ENCODE measurements at places on chromosomes 4 and X.

DNA sequence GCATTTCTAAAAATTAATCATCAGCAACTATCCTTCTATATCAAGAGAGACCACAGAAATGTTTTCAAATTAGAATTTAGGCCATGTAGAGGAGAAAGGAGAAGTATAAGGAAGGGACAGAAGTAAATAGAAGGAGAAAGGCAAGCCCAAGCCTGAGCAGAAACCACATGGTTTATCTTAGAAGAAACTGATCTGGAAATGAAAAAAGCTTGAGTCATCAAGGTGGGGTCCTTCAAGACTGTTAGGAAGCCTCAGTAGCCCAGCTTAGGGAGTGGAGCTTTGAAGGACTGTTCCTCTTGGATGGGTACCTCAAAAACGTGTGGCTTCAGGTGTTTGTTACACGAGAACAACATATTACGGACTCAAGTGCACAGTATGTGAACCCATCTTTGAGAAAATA lies 4.5 kb downstream of the BMX start:
- DNase-seq: no peak

GRCh38 chr4:107862658-107863057 lies 37.9 kb downstream of the SGMS2 start:
- no peak for DNase-seq

DNA sequence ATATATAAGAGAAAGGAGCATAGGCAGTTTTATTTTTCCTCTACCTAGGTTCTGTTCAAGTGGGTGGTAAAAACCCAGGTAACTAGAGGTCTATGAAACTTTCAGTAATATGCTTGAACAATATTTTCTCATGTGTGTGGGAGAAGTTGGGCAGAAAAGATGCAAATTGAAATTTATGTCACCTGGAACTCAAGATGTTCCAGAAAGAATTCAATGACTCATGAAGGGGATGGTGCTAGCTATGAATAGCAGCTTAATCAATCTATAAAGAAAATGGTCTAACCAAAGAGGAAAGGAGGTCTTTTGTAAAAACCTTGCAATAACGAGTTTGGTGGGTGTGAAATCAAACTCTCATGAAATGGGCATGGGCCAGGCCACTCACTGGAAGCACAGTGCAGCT lies 263.8 kb downstream of the INPP4B start:
- DNase-seq: no peak

GRCh38 chr4:48853604-48854394 lies 22.9 kb downstream of the OCIAD1 start:
- no peak for DNase-seq

DNA sequence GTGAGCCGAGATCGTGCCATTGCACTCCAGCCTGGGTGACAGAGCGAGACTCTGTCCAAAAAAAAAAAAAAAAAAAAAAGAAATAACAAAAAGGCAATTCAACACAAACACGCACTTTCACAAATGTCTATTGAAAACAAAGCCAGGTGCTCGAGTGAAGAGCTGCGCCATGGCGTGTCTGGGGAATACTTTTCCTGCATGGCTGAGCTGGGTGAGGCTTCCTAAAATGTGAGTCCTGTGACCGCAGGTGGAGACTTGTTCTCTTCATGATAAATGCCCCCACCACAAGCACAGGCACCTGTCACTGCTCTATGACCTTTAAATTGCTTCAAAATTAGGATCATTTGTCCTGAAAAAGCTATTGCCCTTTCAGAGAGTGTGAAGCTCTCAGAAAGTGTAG lies 4.0 kb upstream of the ABLIM2 start:
- DNase-seq: peak; percentile 20

DNA sequence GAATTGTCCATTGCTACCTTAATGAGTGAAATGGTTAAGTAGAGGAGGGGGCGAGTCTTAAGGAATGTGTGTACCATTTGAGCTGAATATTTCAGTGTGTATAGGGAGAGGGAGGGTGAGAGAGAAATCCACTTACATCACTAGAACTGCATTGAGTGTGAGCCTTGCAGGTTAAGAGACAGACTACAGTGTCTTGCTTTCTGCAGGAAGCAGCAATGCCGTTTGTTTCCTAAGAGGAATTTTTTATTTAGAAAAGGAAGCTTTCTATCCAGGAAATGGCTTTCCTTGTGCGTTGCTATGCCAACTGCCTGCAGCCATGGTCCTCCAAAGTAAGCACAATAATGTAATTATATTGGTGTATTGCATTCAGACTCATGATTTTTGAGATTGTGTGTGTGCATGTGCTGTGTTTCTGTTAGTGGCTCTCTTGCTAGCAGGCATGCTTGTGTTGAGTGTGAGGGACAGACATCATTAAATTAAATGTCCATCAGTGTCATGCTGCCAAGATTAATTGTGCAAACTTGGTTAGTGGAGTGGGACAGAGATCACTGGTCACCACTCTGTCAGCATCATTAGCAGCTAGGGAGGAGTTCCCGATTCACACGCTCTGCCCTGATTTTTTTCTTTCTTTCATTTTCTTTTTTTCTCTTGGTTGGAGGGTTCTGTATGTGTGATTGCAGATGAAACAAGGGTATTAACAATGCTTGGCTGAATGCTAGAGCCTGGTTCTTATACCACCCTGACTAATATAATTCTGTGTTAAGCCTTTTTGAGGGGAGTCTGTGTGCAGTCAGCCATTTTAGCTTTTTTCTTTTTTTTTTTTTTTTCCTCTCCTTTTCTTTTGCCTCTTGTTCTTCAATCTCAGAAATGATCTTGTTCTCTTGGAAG lies 164.3 kb downstream of the RAPGEF2 start:
- DNase-seq: no peak

DNA sequence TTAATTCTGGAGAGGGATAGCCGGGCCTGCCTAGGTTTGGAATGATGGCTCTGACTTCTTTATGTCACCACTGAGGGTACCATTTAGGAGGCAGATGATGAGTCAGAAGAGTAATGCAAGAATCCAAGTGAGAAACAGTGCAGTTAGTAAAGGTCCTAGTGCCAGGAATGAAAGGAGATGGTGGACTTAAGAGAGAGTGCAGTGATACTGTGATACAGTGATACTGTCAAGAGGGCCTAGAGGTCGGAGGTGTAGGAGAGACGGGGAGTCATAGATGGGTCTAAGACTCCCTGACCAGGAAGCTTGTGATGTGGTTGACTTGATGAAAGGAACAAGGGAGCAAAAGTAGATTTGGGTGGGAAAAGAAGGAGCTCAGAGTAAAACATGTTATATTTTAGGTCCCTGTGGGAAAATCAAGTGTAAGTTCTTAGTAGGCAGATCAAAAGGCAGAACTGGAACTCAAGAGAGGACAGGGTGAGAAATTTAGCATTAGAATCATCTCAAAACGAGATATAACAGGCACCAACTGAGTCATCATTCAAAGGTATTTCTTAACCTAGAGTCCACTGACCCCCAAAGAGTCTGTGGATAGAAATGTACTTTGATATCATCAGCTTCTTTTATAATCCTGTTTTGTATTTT lies 85.0 kb downstream of the NFKB1 start:
- no peak for DNase-seq

DNA sequence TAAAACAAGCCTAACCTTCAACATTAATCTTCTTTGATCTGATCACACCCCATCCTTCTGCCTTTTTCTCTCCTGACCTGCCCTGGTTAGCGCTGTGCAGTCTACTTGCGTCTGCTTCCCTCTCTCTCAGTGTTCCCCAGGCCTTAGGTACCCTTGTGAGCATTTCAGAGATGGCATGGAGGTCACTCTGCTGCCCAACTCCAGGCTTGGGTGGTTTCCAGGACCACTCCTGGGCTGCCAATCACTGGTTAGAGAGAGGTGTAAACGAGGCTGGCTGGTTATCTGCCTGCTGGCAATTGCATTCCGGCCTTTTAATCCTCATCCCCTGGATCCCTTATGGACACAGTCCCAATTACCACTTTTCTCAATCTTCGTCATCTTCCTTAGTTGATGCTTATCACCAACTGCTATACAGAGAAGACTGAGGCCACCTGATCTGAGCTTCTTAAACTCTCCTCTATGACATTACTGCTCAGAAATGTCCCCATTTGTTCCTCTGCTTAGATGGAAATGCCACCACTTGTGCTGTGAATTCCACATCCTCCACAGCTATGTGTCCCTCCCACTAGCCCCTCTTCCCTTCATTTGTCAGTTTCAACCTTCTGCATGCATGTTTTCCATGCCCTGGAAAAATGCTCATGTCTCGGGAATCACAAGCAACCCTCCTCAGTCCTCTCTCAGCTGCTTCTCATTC lies 29.0 kb upstream of the BCLAF3 start:
- DNase-seq: no peak

DNA sequence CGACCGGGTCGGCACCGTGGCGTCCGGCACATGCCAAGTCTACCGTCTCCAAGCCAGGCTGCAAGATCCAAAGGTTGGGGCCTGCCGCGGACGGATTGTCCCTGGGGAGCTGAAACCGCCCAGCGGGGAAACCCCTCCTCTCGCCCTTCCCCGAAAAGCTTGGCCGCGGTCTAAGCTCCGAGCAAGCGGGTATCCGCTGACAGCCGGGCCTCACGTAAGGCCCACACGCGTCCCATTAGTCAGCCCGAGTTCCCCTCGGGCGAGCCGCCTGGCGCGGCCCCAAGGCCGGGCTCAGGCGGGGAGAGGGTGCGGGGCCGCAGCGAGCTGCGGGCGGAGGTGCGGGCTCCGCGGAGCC lies 6.8 kb upstream of the BCOR start:
- DNase-seq: peak; percentile 32

- no peak for DNase-seq
Measured at GRCh38 chr4:60663769-60664168, 536.4 kb upstream of the ADGRL3 start.

GRCh38 chr4:128715616-128716015 lies 93.9 kb upstream of the JADE1 start:
- no peak for DNase-seq

DNA sequence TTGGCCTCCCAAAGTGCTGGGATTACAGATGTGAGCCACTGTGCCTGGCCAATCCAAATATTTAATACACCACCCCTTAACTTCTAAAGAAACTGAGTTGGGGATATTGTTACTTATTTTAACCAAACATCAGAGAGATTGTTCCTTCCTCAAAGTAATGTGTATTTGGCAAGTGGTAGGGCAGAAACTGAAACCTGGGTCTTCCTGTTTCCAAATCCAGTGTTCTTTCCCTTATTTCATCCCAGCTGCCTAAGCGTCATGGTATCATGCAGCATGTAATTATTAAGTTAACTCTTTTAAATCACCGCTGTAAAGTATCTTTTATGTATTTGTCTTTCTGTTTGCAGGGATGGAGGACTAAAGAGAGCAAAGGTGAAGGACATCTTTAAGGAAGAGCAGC lies 68.4 kb downstream of the GPAT3 start:
- DNase-seq: no peak

- DNase-seq: no peak
Measured at GRCh38 chrX:20412871-20413486, 146.3 kb upstream of the RPS6KA3 start.
